ENCODE measurements at places on chromosomes 5 and 9.

DNA sequence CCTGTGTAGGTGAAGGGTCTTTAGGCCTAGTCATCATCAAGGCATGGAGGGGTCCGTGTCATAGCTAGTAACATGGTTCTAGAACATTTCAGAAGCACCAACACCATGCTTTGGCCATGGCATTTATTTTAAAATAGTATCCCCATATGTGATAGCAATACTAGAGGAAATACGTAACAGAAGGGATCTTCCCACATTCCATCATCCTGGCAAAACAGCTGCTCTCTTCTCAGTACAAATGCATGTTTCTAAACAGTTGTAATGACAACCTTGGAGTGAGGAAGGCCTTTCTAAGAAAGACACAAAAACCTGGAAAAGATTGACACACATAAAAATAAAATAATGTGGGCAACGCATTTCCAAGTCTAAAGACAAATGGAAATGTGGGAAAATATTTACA lies 97.6 kb downstream of the GADD45G start:
- DNase-seq, result no peak

DNA sequence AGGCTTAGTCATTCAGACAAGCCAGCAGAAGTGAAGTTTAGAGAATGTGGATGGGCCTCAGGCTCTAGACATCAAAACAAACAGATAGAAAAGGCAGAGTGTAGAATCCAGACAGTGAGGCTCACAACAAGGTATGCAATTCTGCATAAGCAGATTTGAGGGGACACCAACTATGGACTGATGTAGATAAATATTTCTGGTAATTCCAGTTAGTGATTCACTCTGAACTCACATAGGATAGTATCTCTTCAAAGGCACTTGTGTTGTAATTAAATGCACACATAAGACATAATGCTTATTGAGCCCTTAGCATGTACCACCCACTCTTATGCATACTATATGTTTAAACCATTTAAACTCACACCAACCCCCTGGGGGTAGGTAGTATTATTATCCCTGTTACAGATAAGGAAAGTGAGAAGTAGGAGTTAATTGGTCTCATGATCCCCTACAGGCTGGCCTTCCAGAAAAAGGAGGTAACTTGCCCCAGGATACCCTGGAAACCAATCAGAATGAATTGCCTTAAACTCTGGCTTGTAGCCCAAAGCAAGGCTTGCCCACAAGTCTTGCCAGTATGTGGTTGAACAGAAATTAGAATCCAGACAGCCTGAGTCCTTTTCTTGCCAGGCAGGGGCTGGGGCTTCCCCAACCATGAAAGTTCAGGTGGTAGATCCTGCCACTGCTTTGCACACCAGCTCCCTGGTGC lies 39.5 kb upstream of the HSPB3 start:
- DNase-seq, result peak; percentile 66

DNA sequence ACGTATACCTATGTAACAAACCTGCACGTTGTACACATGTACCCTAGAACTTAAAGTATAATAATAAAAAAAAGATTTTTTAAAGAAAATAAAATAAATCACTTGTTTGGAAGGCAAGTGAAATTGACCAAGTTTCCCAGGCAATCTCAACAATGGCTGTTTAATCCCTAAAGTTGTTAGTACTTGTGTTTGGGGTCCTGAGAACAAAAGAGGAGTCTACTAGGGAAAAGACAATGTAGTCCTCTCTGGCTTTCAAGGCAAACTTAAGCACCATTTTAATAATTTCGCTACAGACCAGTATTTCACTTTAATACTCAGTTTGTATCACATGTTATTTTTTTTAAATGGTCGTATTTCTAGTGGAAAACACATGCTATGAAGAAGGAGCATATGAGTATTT lies 14.2 kb downstream of the CEMIP2 start:
- DNase-seq, result no peak

DNA sequence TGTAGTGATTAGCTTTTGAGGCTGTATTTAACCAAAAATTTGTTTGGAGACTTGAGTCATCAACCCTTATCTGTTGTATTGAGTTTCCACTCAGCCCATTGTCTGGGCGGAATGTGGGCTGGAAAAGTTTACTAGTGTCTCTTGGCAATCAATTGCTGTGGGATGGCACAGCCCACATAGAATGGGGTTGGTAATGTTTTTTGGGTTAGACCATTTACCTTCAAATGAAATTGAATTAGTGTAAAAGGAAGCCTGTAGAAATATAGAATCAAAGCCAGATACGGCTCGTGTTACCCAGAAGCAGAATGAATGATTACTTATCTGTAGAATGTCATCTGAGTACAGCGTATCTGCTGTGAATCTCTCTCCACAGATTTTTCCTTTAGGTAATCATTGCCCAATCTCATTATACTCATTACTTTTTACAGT lies 142.9 kb downstream of the AOPEP start:
- DNase-seq, result peak; percentile 69

- DNase-seq, result no peak
Observed at GRCh38 chr9:37126214-37126788, 5.9 kb downstream of the ZCCHC7 start.

- no peak for DNase-seq
Observed at GRCh38 chr9:128153060-128153946, 4.0 kb downstream of the LCN2 start.

DNA sequence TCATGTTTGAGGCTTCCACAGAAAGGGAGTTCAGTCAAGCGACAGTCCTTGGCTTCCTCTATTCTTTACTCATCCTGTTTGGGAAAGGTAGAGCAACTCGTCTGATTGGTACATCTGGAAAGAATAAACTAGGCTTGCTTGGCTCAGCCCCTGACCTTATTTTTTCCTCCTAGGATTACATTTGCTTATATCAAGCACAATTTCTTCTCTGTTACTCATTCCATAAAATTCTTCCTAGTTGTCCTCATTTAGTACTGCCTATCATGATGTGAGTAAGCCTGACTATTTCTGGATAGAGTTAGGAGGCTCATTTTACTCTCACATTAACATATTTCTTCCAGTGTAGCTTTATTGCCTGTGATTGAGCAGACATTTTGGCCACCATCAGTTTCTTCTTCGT lies 10.9 kb upstream of the CARNMT1 start:
- DNase-seq, result peak; percentile 51

DNA sequence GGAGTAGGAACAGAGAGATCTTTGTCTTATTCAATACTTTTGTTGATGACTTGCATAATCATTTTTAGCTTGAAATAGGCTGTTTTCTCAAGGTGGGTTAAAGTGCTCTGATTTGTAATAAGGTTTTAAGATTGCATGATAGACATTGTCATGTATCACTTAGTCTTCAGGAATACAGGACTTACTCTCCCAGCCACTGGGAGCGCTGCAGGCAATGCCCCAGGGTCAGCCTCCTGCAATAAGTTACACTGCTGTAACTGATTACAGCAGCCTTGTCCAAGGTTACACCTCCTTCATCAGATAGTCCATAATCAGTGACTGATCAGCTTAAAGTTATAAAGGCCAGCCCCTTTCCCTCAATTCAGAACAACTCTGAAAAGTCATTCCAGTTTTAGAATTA lies 218.6 kb downstream of the ESM1 start:
- no peak for DNase-seq

DNA sequence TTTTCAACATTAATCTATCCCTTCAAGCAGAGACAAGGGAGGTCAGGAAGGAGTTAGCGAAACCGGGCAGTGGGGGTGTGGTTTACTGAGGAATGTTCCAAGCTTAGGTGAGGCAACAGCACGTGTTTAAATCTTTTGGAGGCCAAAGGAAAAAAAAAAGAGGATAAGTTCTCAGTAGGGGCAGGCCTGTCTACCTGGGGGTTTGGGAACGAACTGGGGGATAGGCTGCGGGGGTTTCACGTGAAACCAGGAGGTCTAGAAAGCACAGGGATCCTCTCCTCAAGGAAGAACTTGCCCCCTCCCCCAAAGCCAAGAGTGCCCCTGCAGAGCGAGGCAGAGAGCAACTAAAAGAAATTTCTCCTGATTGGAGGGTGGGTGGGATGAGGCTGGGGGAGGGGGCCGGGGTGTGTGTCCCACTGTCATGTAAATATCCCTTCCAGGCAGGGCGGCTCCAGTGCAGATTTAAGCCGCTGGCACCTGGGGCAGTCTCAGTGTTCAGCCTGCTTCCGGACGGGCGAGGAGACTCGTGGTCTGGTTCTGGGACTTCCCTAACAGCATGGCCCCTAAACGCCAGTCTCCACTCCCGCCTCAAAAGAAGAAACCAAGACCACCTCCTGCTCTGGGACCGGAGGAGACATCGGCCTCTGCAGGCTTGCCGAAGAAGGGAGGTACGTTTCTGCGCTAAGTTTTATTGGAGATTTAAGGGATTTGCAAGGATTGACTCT lies 5.5 kb upstream of the SET start:
- peak; percentile 87 for DNase-seq

DNA sequence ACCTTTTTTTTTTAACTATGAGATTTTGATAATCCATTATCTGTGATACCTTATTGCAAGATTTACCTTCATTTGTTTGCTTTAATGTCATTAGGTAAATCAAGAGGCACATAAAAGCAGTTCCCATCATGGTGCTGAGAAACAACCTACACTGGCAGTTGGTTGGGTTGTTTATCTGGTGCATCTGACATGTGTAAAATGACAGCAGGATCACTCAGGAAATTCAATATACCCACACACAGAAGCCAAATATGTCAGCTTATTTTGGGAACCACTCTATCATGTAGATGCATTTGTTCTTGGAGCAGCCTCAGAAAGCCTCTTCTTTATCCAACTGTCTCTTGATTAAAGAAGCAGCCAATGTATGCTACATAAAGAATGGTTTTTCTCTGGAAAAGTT lies 7.8 kb upstream of the CCDC192 start:
- DNase-seq, result no peak

GRCh38 chr5:151095341-151096000 lies 14.6 kb upstream of the TNIP1 start:
- DNase-seq, result no peak
